ENCODE measurements at places on chromosomes 12 and 14.

GRCh38 chr14:53043027-53043581 is 92.3 kb upstream of the FERMT2 start:
- no peak for DNase-seq

GRCh38 chr12:85688837-85689236 is 147.4 kb downstream of the RASSF9 start:
- DNase-seq, result peak; percentile 93

DNA sequence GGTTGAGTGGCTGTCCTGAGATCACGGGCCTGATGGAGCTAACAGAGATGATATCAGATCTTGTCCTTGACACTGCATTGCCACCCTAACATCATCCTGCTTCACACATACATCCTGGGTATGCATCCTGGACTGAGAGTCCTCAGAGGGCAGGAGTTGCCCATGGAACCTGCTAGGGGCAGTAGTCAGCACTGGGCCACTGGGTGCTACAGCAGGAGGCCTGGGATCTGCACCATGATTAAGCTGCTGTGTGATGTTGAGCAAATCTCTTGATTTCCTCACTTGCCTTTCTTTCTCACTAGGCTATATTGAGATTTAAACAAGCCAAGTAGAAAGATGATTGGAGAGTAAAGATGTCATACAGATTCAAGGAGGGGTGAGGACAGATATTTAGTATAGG is 22.1 kb upstream of the EIF4B start:
- no peak for DNase-seq

DNA sequence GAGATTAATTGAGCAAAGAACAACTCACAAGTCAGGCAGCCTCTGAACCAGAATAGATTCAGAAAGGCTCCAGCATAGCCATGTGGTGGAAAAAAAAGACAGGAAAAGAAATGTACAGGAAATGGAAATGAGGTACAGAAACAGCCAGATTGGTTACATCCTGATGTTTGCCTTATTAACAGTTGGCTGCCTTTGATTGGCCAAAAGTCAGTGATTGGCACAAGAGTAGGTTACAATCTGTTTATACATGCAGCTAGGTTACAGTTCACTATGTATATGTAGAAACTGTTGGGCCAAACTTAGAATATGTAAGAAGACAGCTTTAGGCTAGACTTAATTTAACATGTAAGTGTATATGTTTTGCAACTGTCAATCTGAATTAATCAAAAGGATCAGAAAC is 118.9 kb downstream of the UNC79 start:
- no peak for DNase-seq

DNA sequence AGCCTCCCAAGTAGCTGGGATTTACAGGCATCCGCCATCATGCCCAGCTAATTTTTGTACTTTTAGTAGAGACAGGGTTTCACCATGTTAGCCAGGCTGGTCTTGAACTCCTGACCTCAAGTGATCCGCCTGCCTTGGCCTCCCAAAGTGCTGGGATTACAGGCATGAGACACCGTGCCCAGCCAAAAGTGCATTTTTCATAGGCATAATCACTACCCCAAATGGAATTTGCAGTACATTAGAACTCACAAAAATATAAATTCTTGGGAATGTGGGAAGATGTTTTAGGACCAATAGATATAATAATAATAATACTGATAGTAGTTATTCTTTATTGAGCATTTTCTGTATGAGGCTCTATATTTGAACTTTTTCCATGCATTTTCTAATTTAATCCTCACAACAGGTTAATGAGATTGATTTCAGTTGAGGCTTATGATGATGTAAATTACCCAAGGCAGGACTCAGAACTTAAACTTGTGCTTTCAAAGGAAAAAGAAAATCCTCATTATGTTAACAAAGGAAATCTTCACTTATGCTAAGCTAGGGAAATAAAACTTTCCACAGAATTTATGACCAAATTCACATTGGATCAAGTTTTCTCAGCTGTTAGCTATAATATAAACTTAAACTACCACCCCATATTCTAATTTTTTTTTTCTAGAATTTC is 121.6 kb downstream of the SRGAP1 start:
- DNase-seq, result no peak

DNA sequence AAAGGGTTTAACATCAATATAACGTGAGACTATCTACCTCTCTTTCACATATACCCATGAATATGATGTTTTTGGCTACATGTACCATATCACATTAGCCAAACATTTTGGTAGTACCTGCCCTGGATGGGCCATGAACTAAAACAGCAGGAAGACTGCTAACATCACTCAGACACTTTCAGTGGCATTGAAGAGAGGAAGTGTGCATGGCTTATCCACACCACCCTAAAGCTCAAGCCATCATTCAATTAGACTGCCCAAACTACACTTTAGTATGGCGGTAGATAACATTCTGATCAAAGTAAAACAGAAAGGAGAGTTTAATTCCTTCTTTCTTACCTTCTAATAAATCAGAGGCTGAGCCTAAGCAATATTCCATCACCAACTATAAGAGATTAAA is 103.0 kb downstream of the PEBP1 start:
- DNase-seq, result no peak

DNA sequence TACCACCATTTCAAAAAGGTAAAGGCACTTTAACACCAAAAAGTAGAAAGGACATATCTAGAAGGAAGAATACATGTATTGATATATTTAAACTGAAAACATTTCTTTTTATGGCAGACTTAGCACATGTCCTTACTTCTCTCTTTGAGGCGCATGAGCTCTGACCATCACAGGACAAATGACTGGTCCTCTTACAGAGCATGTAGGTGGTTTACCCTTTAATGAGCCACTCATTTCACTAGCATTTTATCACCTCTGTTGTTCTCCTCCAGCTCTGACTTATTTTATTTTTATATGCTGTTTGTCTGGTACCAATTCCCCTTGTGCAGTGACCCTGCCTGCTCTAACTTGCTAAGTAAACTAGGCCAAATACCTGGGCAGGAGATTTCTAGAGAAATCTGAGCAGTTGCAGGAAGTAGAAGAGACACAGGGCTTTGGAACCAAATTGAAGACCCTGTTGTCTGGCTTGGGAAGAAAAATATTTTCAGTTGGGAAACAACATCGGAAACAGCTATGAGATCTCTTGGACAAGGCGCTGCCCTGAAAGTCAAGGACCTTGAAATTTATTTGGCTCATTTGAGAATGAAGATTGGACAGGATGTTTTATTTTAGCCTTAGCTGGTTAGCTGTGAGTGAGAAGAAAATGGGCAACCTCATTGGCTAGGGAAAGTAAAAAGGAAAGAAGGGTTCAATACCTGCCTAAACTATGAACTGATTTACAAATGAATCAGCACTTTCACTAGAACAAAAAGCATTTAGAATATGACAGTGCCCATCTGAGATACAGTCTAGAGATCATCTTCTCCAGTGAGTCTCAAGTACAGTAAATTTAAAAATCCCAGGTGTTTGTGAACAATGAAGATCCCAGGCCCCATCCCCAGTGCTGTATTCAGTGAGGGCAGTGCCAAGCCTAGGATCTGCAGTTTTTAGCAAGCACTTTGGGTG is 374.4 kb downstream of the ZFP36L1 start:
- DNase-seq, result no peak

DNA sequence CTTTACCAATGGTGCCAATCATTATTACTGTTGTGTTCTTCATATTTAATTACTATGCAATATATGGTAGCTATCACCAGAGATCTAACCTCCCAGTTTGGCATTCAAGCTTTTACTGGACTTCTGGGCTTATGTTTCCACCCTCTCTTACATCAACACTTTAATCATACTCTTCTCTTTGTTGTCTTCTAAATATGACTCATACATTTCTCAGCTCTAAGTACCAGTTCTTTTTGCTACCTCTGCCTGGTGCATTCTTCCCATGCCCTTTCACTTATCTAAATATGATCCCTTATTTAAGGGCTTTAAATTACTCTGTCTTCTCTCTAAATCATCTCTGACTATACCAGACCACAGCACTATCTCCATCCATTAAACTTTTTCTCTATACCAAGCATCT is 246.1 kb upstream of the CCDC196 start:
- no peak for DNase-seq

- no peak for DNase-seq
Measured at GRCh38 chr12:92213166-92213565, 67.5 kb upstream of the BTG1 start.

DNA sequence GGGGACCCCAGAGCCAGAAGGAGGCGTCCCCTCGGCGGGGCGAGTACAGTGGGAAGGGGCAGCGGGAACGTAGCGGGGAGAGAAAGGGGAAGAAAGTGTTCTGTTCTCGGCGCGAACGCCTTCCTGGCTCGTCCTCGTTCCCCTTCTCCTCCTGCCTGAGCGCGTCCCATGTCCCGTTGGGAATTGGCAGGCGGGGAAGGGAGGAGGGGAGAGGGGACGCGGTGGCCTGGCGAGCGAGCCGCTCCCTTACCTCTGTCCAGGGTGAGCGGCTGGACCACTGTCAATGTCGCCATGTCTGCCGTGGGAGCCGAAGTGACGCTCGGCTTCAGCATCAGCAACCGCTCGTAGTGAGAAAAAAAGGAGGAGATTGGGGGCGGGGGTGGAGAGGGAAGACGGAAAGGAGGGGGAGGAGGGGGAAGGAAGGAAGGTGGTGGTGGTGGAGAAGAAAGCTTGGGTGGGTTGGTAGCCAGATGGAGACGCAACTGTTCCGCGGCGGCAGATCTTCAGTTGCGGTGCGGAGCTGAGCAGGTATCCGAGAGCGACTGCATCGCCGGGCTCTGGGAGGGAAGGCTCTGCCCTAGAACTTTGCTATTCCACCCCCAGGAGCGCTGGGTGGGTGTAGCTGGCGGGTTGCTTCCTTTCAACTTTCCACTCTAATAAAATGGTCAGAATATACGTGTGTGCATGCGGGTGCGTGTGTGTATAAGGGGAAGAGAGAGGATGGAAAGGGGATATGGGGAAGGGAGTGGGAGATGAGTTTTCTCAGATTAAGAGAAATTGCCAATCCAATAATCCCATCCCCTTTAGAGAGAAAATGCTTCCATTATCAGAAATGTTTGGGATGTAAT is at the start of gene LIN7A:
TSS of gene LIN7A (minus strand) at position 544 of the 848 bp plus-strand sequence. CDS start at position 332, 212 bp downstream.
- DNase-seq, result no peak

- DNase-seq, result no peak
Measured at GRCh38 chr12:76896274-76896673, 17.5 kb upstream of the CSRP2 start.

GRCh38 chr14:88562532-88562830 is 356 bp upstream of the ZC3H14 start:
- no peak for DNase-seq

DNA sequence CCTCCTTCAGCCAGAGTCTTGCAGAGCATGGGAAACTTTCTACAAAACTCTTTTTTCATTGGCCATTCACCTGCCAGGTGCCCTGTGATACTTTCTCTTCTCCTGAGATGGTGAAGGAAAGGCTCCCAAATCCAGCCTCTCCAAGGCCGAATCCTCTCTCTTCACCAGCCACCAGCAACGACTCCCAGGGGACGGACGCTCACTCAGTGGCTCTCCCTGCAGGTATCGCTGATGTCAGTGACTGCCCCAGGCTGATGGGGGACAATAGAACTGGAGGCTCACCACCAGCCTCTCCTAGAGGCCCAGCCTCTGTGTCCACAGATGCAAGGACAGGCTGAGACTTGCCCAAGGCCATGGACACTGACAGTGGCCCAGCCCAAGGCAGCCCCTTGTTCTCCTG is 204.1 kb downstream of the BCL11B start:
- no peak for DNase-seq

GRCh38 chr12:45355730-45356129 is 139.8 kb downstream of the ANO6 start:
- no peak for DNase-seq

DNA sequence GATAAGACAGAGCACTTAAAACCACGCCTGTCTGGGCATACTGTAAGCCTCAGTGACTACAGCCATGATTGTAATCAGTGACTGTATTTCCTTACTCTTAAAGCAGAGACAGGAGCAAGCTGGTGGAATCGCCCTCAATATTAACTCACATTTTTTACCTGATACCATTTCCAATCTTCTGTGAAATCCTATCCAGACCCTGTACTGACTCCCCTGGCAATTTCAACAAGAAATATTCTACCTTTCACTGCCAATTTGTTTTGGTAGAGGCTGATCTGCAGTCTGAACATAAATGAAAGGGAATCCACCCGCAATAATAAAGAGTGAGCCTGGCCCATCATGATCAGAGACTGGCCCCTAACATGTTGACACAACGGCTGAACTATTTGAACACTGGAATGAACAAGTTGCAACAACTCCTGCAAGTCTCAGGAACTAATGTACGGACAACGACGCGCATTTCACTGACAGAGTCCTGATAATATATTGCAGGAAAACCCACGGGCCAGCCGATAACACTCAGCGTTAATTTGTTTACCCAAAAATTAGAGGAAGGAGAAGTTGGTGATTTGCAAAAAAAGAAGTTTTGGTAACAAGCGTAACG is 195.5 kb upstream of the BTG1 start:
- no peak for DNase-seq

- DNase-seq, result no peak
Measured at GRCh38 chr14:54727929-54728328, 161.0 kb downstream of the SAMD4A start.

- no peak for DNase-seq
Measured at GRCh38 chr12:9731393-9731792, 1.5 kb downstream of the CLECL1 start.

All from SJSA1 (cell line).